ENCODE measurements at places on chromosomes 4 and X.

DNA sequence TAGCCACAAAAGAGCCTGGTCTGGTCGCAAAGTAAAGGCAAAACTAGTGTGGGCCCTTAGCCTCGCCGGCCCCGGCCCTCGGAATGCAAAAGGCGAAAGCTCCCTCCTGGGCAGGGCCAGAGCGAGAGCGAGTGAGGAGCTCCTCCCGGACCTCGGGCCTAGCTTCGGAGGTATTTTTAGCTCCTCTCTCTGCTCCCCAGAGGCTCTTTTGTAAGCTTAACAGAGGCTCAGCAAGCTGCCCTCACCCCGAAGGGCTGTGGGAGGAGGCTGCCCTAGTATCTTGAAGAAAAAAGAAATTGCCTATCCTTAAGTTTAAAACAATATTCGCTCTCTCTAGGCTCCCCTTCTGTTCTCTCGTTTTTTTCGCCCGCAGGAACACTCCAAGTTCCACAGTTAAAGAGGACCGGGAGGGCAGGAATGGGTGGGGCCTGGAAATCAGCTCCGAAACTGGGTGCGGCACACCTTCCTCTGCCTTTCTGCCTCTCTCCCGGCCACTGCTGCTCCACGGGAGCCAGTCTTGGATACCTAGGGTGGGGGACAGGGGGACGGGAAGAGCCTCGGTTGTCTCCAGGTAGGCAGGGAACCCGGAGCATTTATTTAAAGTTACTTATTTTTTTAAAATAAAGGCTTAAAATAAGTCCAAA lies 12.1 kb downstream of the HAND2 start:
- DNase-seq: no peak

DNA sequence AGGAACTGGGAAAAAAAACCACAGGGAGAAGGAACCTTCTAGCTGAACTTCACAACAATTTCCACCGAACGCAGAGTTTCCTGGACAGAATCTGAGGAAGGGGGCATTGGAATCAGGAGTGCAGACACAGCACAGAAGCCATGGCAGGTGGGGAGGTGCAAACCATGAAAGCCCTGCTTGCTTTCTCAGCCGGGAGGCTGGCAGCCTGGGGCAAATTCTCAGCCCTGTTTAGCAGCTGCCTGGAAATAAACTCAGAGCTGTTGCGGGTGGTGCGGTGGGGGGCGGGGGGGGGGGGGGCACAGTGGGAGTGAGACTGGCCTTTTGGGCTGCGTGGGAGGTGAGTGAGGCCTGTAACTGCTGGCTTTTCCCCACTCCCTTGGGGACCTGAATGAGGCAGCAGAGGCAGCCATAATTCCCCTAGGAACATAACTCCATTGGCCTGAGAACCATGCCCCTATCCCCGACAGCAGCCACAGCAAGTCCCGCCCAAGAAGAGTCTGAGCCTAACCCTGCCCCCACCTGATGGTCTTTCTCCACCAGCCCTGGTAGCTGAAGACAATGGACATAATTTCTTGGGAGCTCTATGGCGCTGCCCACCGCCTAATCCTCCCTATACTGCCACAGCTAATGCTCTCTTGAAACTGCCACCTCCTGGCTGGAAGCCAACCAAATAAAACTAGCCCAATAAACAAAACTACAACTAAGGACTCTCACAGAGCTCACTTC lies 176.3 kb downstream of the FAM13A start:
- DNase-seq: no peak

DNA sequence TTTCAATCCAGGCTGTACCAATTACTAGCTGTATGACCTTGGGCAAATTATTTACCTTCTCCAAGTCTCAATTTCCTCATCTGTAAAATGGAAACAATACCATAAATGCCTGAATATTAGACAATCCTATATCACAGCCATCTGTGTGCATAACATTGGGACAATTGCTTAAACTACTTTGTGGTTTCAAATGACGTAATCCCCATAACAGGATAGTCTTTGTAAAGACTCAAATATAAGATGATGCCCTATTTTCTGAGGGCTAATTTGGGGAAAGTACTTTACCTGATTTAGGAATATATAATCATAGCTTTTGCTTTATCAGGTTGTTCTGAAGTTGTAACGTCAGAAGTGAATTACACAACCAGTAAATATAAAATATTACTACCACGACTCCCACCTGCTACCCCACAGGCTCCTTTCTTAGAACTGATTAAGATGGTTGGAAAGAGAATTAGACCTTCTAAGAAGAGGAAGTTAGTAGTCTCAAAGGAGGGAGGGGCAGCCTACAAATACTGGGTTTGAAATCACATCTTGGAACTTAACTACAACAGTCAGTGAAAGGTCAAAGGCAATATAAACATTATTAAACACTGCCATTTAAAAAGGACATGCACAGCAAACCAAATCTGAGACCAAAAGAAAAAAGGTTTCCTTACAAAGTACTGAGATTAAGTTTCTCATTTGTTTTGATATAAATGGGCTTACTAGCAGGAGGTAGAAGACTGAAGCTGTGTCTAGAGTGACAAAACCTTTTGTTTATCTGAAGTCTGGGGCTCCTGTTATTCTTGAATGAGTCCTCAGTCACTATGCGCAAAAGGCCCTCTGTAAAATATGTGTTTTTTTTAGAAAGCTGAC lies 215.0 kb downstream of the SCFD2 start:
- no peak for DNase-seq

GRCh38 chr4:89134775-89135319 lies 23.5 kb downstream of the TIGD2 start:
- DNase-seq: no peak

DNA sequence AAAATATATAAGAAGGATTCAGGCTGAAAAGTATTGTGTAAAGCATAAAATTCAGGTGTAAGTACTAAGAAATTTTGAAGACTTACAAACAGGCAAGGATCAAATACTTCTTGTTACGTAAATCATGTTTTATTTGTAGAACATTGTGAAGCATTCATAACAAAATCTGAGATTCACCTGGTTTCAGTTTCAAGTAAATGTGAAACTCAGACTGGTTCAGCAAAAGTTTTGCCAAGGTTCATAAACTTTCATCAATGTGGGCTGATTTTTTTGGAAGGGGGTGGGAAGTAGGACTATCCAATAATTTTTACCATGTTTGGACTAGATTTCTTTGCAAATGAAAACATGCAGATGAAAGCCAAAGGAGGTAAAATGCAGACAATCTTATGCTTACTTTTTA lies 527.7 kb downstream of the ANKRD50 start:
- DNase-seq: no peak

- no peak for DNase-seq
These were observed 74.0 kb downstream of the ATG4A start for GRCh38 chrX:108165383-108166111.

GRCh38 chr4:164524789-164525188 lies 229.1 kb upstream of the SMIM31 start:
- no peak for DNase-seq

DNA sequence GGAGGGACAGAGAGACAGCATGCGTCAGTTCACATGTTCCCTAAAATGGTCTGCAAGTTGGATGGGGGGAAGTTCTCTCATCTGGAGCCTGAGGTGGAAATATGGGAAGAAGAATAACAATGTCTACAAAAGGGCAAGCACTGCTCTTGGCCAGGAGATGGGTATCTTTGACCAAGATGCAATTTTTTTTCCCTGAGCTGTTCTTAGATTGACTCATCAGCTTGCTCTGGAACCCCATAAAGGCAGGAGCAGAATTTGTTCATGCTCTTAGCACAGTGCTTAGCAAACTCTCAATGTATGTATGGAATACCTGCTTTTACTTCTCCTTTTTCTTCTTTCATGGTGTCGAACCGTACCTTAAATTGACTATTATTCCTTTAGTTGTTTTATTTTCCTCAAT lies 90.5 kb upstream of the ZNF827 start:
- no peak for DNase-seq

- no peak for DNase-seq
These were observed 31.4 kb downstream of the FREM3 start for GRCh38 chr4:143668930-143669552.
